ENCODE measurements at places on chromosomes 2 and 18.

DNA sequence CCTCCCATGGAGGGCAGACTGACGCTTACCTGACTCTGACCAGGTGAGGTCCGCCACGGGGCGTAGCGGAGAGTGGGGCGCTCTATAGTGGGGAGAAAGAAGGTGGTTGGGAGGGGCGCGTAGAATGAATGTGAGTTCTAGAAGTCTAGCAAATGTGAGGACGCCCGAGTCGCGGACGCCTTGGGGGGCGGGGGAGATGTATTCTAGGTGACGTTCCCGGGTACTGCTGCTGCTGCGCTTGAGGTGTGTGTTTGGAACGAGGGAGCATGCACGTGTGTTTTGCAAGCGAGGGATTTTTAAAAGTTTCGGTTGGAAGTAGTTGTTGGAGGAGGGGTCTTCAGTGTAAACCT is 758 bp downstream of the RIF1 start:
- no peak for DNase-seq

GRCh38 chr2:26945991-26946750 is 24.3 kb upstream of the MAPRE3 start:
- DNase-seq: no peak

GRCh38 chr2:206853915-206854314 is 85.4 kb upstream of the CPO start:
- DNase-seq: no peak

- DNase-seq: no peak
These were observed 37.5 kb downstream of the MAP4K3 start for GRCh38 chr2:39399570-39399969.

All from Panc1 (cell line).